Naive thymus-derived CD8-positive, alpha-beta T cell (primary cell): ENCODE measurements at places on chromosomes 3 and 15. TPM values are rescaled to one million over a fixed set of nuclear protein-coding genes. Genes with fewer than 3 reads are reported as not detected.

DNA sequence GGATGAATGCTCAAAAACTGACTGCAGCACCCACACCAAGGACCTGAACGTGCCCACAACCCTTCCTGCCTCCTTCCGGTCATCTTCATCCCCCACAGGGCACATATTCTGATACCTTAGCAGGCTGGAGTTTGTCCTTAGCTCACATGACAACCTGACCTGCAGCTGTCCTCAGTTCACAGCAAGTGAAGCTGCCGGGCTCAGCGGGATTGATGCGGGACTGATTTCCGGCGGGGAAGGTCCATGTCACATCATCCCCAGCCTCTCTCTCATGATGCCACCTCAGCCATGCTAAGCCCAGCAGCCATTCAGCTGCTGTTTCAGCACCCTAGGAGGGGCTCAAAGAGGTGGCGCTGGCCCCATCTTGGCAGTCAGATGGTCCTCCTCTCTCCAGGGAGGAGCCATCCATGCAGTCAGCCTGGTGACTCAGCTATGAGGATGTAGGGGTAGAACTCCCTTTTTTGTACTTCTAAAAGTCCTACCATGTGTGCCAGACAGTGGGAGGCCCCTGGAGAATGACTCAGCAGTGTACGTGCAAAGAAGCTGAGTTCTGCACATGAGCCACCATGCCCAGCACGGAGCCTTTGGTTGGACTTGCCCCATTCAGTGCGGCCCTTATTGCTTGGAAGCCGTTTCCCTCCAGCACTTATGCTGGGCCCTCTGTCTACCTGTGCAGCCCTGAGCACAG is 9.5 kb downstream of the CA12 start:
- H3K4me3 ChIP-seq = no peak overlapping the region
- DNase-seq = no peak
- H3K27ac ChIP-seq = no peak overlapping the region
- H3K27me3 ChIP-seq = peaks cover 4% of the 10 kb centered on the region
- H3K4me1 ChIP-seq = no peaks in the 10 kb centered on the region

GRCh38 chr3:168100777-168101492 is 5.2 kb upstream of the GOLIM4 start:
- H3K36me3 ChIP-seq = no peaks in the 10 kb centered on the region
- DNase-seq = no peak
- H3K27ac ChIP-seq = no peak overlapping the region
- peaks cover 14% of the 10 kb centered on the region for H3K27me3 ChIP-seq
- H3K4me3 ChIP-seq = no peak overlapping the region

- peaks cover 61% of the 10 kb centered on the region for H3K27me3 ChIP-seq
- no peak overlapping the region for H3K27ac ChIP-seq
Measured at GRCh38 chr3:27723456-27723814, 1.3 kb upstream of the EOMES start.

DNA sequence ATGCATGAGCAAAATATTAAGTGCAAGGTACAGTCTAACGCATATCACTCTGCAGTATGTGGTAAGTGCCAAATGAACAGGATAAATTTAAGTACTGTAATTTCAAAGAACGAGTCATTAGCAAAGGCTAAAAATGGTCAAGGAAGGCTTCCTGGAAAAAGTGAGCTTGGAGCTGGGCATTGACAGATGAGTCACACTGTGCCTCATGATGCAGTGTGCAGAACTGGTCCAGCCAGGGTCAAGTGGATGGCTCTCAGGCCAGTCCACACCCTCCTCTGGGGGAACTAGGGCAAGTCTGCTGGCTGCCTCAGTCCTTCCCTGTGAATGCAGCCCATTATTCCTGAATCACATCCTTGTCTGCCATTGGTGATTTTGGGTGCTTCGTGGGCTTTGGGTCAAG is 76.3 kb downstream of the CACNA1D start:
- no peaks in the 10 kb centered on the region for H3K4me1 ChIP-seq
- no peak overlapping the region for H3K4me3 ChIP-seq
- no peak for DNase-seq
- H3K27ac ChIP-seq = no peak overlapping the region

GRCh38 chr3:4309491-4310128 is 6.4 kb downstream of the SETMAR start:
- H3K36me3 ChIP-seq = peaks cover 32% of the 10 kb centered on the region
- peak overlapping the region; percentile 31 for H3K27ac ChIP-seq
- peaks cover 25% of the 10 kb centered on the region for H3K4me1 ChIP-seq
- DNase-seq = no peak
- H3K27me3 ChIP-seq = no peaks in the 10 kb centered on the region

GRCh38 chr15:40763801-40764628 is at the start of gene GCHFR:
TSS of gene GCHFR (plus strand) at chr15:40764068. CDS start at chr15:40764181, 113 bp downstream.
- H3K27ac ChIP-seq = peak within 1 kb of the TSS; percentile 90
- H3K4me1 ChIP-seq = peaks cover 45% of the 10 kb centered on the region
- no peaks in the 10 kb centered on the region for H3K27me3 ChIP-seq
- H3K4me3 ChIP-seq = peak within 1 kb of the TSS; percentile 87

GRCh38 chr3:58989163-58989562 is 60.7 kb downstream of the CFAP20DC start:
- DNase-seq = no peak
- H3K27me3 ChIP-seq = peaks cover 12% of the 10 kb centered on the region
- no peak overlapping the region for H3K4me3 ChIP-seq
- H3K4me1 ChIP-seq = no peaks in the 10 kb centered on the region
- no peak overlapping the region for H3K27ac ChIP-seq
- no peaks in the 10 kb centered on the region for H3K36me3 ChIP-seq

DNA sequence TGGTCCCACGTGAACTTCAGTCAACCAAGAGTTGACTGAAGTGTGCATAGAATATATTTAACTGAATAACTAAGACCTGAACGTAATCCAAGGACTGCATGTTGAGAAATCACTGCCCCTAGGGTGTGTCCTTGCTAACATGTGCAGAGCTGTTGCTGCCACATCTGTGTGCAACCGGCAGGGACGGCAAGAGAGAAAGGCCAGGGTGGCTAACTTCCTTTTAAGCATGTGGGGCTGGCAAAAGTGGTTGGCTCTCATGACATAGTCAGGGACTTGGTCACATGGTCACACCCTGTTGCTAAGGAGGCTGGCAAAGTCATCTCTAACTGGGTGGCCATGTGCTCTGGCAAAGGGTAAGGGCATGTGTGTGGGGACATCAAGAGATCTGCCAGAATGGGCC is 52.4 kb downstream of the GASK1A start:
- no peaks in the 10 kb centered on the region for H3K27me3 ChIP-seq
- peaks cover 43% of the 10 kb centered on the region for H3K4me1 ChIP-seq
- DNase-seq = no peak
- no peak overlapping the region for H3K4me3 ChIP-seq
- peaks cover 2% of the 10 kb centered on the region for H3K36me3 ChIP-seq
- H3K27ac ChIP-seq = no peak overlapping the region

GRCh38 chr3:184927796-184928315 is 115.9 kb downstream of the VPS8 start:
- peaks cover 37% of the 10 kb centered on the region for H3K36me3 ChIP-seq
- DNase-seq = no peak
- no peaks in the 10 kb centered on the region for H3K4me1 ChIP-seq

GRCh38 chr3:64166584-64167162 is 58.6 kb downstream of the PRICKLE2 start:
- no peak overlapping the region for H3K27ac ChIP-seq
- H3K4me1 ChIP-seq = no peaks in the 10 kb centered on the region
- no peak overlapping the region for H3K4me3 ChIP-seq
- no peaks in the 10 kb centered on the region for H3K36me3 ChIP-seq
- peaks cover 13% of the 10 kb centered on the region for H3K27me3 ChIP-seq
- DNase-seq = no peak

GRCh38 chr3:157311633-157312375 is 124.8 kb upstream of the PTX3 start:
- H3K4me3 ChIP-seq = no peak overlapping the region
- peaks cover 8% of the 10 kb centered on the region for H3K36me3 ChIP-seq
- no peaks in the 10 kb centered on the region for H3K4me1 ChIP-seq
- no peaks in the 10 kb centered on the region for H3K27me3 ChIP-seq
- no peak overlapping the region for H3K27ac ChIP-seq

- H3K27me3 ChIP-seq = peaks cover 36% of the 10 kb centered on the region
- H3K36me3 ChIP-seq = no peaks in the 10 kb centered on the region
- H3K4me3 ChIP-seq = no peak overlapping the region
Measured at GRCh38 chr3:64109438-64109837, 86.1 kb upstream of the PSMD6 start.

The RTP1 gene
- total RNA-seq = not detected

The ACKR4 gene
- 0.26 TPM for total RNA-seq

The ITIH1 gene
- total RNA-seq = not detected

The CORO2B gene
- 0.73 TPM for total RNA-seq

The SLCO3A1 gene
- total RNA-seq = 12.4 TPM

The NMNAT3 gene
- 8.3 TPM for total RNA-seq

The BCHE gene
- total RNA-seq = not detected

The SUMF1 gene
- total RNA-seq = 14.2 TPM
